ENCODE measurements at places on chromosomes 1 and 21.
A peak's percentile ranks its signal among the peaks of the same experiment; 100 is the strongest.

- peak; percentile 10 for DNase-seq
These were observed 774 bp upstream of the WDTC1 start for GRCh38 chr1:27233667-27234048.

DNA sequence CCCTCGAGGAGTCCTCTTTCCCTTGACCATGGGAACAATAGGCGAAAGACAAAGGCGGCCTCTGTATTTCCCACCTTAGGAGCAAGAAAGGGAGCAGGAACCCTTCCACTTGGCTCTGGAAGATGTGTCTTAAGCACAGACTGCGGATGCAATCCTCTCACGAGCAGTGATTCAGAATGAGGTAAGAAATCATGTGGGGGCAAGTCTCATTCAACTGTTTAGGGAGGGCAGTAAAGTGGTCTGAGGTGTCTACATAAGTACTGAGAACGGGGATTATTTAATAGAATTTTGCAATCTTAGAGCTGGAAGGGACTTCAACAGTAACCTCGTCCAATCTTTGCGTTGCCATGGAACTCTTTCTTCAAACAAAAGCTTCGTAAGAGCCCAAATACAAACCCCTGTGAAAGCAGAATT, 1.6 kb upstream of the DYRK3 start:
- DNase-seq = no peak

- DNase-seq = no peak
These were observed 309.5 kb downstream of the PCP4 start for GRCh38 chr21:40176724-40177123.

GRCh38 chr1:157134442-157134841, 3.8 kb downstream of the ETV3 start:
- no peak for DNase-seq

All from stimulated activated CD4-positive, alpha-beta T cell treated with anti-CD3 and anti-CD28 coated beads, Interleukin-15, amount 100 ng/mL, for 48 hours (primary cell).